ENCODE measurements at places on chromosomes 16 and 17.

DNA sequence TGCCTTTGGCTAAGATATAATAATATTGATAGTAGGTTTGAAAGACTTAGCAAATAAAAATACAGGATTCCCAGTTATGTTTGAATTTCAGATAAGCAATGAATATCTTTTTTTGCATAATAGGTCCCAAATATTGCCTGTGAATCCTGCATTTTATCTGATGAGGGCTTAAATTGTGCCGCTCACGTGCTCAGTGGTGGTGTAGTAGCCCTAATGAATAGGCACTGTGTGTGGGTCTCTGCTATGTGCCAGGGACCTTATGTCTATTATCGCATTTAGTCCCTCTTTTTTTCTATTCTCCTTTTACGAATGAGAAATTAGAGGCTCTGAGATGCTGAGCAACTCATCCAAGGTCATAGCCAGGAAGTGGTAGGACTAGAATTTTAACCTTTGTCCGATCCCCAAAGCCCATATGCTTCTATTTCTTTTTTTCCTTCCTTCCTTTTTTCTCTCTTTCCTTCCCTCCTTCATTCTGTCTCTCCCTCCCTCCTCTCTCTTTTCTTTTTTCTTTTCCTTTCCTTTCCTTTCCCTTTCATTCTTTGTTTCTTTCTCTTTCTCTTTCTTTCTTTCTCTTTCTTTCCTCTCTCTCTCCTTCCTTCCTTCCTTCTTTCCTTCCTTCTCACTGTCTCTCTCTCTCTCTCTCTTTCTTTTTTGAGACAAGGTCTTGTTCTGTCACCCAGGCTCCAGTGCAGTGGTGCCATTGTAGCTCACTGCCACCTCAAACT is 47.2 kb downstream of the RGS9 start:
- DNase-seq: no peak

GRCh38 chr17:50423553-50424159 is 2.4 kb upstream of the ACSF2 start:
- no peak for DNase-seq

DNA sequence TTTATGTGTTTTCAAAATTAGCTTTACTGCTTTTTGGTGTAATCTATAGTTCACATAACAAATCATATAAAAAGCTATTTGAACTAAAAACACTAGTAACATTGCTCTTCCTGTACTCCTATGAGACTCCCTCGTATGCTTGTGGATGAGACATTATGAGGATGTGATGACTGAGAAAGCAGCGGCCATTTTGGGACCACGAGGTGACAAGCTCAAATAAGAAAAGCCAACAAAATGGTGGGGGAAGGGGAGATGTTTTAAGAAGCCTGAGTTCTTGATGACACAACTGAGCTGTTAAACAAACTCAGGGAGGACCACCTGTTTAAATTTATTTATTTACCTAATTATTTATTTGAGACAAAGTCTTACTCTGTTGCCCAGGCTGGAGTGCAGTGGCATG is 4.5 kb downstream of the CCL18 start:
- DNase-seq: no peak

- DNase-seq: no peak
Measured at GRCh38 chr16:83953796-83954576, 946 bp downstream of the OSGIN1 start.

DNA sequence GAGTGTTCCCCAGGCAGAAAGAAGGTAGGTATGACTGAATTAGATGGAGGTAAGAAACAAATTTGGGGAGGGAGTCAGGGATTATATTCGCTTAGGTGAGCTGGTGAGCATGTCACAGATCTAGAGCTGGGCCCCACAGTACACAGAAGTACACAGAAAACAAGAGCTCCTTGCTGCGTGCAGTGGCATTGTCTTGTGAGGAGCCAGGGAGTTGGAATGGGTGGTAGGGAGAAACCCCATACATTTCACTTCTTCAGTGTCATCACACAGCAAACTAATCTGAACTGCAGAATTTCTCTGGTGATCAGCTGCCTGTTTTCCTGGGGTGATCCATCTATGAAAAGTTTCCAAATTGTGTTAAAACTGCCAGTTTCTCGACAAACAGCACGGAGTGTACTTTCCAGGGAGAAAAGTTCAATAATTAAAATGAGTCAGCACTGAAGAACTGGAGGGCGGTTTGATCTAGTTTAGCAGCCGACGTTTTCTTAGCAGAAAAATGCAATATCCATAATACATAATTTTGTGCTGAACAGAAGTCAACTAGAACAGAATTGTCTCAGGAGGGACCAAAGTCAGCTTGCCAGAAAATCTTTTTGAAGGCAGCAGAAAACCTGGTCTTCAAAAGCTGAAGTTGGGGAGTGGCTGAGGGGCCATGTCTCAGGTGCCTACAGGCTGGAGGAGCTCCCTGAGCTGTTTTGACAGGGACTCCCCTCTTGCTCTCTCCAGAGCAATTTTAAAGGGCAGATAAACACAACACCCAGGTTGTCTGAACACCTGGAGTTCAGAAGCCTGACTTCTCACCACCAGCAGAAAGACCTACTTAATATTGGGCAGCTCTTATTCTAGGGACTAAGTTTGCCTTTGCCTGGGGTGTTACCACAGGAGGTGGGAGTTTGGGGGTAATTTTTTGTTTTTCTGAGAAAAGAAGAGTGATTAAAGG is 448.6 kb downstream of the CA10 start:
- DNase-seq: no peak

DNA sequence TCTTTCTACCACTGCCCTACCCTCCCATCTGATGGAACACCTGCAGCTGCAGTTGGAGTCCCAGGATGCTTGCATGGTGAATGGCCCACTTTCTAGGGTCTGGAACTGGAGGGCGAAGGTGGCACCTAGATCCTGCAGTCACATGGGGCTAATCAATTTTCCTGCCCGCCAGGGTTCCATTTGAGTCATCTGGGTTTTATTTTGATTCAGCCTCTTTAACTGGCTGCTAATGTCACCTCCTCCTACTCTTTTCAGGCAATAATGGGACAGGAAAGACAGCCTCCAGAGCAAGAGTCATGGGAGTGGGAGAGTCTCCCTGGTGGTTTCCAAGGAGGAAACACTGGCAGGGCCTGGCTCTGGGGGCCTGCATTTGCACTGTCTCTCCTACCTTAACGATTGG is 3.8 kb upstream of the TBKBP1 start:
- no peak for DNase-seq

- DNase-seq: no peak
Measured at GRCh38 chr17:32786169-32786568, 90.8 kb downstream of the MYO1D start.

DNA sequence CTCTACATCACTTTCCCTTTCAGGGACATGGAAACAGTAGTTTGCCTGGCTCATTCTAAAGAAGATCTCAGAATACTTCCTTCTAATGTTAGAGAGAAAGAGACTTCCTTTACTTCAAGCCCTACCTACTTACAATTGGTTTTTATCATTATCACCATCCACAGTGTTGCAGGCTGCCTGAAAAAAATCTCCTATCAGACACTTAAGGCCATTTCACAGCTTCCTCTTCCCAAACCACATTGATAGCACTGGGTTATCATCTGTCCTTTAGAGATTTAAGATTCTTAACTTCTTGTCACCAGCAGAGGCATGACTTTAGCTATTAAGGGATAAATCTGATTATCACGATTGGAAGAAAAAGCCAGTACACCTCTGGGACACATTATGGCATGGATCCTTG is 178.5 kb upstream of the TBX2 start:
- no peak for DNase-seq
